Neural progenitor cell (in vitro differentiated cells): ENCODE measurements at places on chromosomes 4 and X. TPM values are rescaled to one million over a fixed set of nuclear protein-coding genes. Genes with fewer than 3 reads are reported as not detected.

DNA sequence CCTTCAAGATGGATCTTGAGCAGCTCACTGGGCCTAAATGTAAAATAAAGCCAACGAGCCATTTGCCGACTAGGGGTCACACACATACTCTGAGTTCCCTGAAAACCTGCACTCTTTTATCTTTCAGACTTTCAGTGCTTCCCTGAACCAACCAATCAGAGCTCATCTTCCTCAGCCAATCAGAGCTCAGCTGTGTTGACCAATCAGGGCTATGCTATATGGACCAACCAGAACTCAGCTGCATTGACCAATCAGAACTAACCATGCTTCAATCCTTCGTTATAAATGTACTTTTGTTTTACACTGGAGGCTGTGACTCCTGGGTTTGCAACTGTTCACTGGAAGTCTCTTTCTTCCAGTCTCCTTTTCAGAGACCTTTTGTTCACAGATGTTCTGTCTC, 19.3 kb downstream of the SLC25A53 start:
- DNase-seq = no peak

- no peak for DNase-seq
Measured at GRCh38 chr4:170339522-170339921, 249.8 kb upstream of the AADAT start.

DNA sequence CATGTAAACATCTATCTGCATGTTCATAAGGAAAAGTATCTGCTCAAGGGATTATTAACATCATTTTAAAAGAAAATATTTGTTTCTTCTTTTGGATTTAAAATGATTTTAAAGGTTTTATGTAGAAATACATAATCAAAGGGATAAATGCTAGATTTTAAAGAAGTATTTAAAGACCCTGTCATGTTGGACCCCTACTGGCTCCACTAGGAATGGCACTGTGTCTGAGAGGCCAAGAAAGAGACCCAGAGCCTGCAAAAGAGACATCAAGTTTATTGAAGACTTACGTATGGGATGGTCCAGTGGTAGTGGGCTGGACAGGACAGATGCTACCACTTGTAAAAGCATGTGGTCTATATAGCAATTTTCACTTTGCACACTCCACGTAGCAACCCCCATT, 78.7 kb upstream of the PCDH18 start:
- peak; percentile 35 for DNase-seq

- peak; percentile 66 for DNase-seq
Measured at GRCh38 chrX:68648960-68649359, 1.5 kb downstream of the STARD8 start.

The DEFB131A gene
- not detected in 2 replicates for total RNA-seq

The KLB gene
- not detected in 2 replicates for total RNA-seq

GRCh38 chr4:74793757-74794381, 454 bp downstream of the BTC start:
- peak; percentile 63 for DNase-seq

The INPP4B gene
- total RNA-seq = 0.90 and 1.3 TPM in 2 replicates

The PCYT1B gene
- total RNA-seq = 33.9 and 39.1 TPM in 2 replicates

DNA sequence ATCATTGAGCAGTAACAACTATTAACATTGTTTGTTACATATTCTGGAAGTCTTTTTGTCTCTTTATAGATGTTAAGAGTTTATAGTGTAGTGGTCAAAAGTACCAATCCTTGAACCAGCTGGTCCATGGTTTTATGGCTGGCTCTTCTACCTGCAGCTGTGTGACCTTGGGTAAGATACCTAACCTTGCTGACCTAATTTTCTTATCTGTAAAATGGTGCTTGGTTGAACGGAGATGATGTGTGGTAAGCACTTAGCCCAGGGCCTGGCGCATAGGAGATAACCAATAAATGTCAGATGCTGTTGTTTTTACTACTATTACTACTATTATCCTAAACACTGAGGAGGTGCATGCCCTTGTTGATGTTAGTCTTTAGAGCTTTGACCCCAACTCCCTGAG, 116.6 kb downstream of the TMEM164 start:
- no peak for DNase-seq

The TCEANC gene
- total RNA-seq = 3.6 and 6.8 TPM in 2 replicates

The SPATA4 gene
- 0.09 TPM in 1 of 2 replicates, not detected in the other for total RNA-seq

- DNase-seq = no peak
Measured at GRCh38 chrX:650324-650723, 19.7 kb downstream of the SHOX start.

GRCh38 chr4:26239801-26240200, 81.0 kb upstream of the RBPJ start:
- DNase-seq = no peak

GRCh38 chr4:7699031-7699430, 240.6 kb downstream of the AFAP1 start:
- DNase-seq = no peak

The AWAT2 gene
- total RNA-seq = not detected in 2 replicates
